Lung (tissue), 17 donors: ENCODE measurements at places on chromosomes 1 and 21. TPM values are rescaled to one million over a fixed set of nuclear protein-coding genes. Genes with fewer than 3 reads are reported as not detected.
A peak's percentile ranks its signal among the peaks of the same experiment; 100 is the strongest.

TFF2 gene
- total RNA-seq = not detected

DNA sequence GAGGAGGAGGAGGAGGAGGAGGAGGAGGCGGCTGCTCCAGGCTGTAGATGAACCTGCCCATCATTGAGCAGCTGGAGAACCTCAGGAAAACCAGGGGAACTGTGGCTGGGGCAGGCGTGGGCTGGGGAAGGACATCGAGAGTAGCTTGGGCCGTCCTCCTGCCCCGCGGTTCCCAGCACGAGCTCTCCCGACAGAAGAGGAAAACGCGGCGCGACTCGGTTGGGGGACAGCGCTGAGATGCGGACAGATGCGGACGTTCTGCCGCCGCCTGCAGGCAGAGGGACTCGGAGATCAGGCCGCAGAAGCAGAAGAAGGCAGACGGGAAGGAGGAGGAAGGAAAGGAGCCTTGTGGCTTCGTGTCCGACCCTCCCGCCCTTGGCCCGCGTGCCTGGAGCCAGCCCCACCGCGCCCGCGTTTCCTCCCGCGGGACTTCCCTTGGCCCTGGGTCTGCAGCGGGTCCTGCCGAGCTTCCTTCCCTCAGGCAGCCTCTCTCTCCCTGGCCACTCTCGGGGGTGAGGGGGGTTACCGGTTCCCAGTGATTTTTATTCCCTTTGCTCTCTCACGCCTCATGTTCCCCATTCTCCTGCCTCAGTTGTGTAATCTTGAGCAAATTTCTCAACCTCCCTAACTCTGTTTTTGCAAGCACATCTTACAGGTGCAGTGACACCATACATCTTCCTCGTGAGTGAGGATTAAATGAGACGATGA is 1.7 kb upstream of the TNFRSF9 start:
- no peaks in the 10 kb centered on the region for H3K27me3 ChIP-seq
- H3K4me3 ChIP-seq = no peak overlapping the region
- H3K36me3 ChIP-seq = no peaks in the 10 kb centered on the region

EPHA10 gene
- 1.7 TPM for total RNA-seq

- H3K27me3 ChIP-seq = no peaks in the 10 kb centered on the region
- H3K4me3 ChIP-seq = no peak overlapping the region
- DNase-seq = no peak
- no peak overlapping the region for H3K27ac ChIP-seq
- no peaks in the 10 kb centered on the region for H3K36me3 ChIP-seq
These were observed 284.3 kb upstream of the FMN2 start for GRCh38 chr1:239807361-239807760.

- no peaks in the 10 kb centered on the region for H3K27me3 ChIP-seq
- no peaks in the 10 kb centered on the region for H3K36me3 ChIP-seq
- H3K4me1 ChIP-seq = no peaks in the 10 kb centered on the region
- no peak overlapping the region for H3K4me3 ChIP-seq
These were observed 67.6 kb upstream of the C8B start for GRCh38 chr1:57033222-57034001.

HMGB4 gene
- total RNA-seq = not detected

CFAP57 gene
- 10.4 TPM for total RNA-seq

DNA sequence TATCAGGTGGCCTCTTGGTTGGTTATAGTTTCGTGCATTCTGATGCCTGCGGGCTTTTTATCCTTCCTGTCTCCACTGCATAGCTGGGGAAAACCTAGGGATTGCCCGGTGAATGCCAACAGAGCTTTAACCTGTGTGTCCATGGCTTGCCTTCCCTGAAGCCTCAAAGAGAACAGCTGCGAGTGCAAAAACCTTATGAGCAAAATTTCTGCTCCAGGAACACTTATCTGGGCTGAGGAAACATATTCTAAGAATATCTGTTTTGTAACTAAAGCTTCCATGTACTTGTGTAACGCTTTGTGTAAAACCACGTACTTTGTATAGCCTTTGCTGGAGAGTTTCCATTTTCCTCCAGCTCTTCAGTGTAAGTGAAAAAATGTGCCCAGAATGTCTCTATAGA is 7.2 kb downstream of the CNST start:
- H3K27me3 ChIP-seq = no peaks in the 10 kb centered on the region
- no peaks in the 10 kb centered on the region for H3K4me1 ChIP-seq
- DNase-seq = no peak
- no peaks in the 10 kb centered on the region for H3K36me3 ChIP-seq
- H3K27ac ChIP-seq = peak overlapping the region; percentile 26

- H3K4me1 ChIP-seq = no peaks in the 10 kb centered on the region
- no peak for DNase-seq
- H3K27ac ChIP-seq = no peak overlapping the region
These were observed 26.5 kb downstream of the CAMK1G start for GRCh38 chr1:209609791-209610630.

CD1B gene
- total RNA-seq = not detected

AMIGO1 gene
- 3.9 TPM for total RNA-seq

DNA sequence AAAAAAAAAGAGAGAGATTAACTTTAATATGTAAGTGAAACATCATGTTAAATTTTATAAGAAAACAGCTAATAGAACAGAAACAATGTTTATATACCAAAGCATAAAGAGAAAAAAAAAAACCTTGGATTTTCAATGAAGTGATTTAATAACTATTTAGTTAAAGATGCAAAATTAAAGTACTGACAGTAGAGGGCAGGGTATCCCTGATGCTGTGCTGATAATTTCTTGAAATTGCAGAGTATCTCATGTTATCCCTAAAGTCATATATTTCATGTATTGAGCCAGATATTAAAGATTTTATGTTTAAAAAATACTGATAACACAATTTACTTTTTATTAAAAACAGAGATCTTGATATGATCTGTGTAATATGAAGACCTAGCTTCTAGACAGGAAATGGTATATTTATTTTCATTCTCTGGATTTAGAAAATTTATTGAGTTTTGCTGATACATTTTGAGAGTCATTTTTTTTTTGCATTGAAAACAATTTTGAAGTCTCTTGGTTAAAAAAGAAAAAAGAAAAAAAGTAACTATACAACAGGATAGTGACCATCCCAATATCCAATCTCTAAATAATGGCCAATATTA is 273.2 kb downstream of the USP25 start:
- H3K36me3 ChIP-seq = no peaks in the 10 kb centered on the region
- DNase-seq = peak; percentile 60
- H3K4me3 ChIP-seq = no peak overlapping the region
- H3K4me1 ChIP-seq = peaks cover 4% of the 10 kb centered on the region
- no peak overlapping the region for H3K27ac ChIP-seq

DNA sequence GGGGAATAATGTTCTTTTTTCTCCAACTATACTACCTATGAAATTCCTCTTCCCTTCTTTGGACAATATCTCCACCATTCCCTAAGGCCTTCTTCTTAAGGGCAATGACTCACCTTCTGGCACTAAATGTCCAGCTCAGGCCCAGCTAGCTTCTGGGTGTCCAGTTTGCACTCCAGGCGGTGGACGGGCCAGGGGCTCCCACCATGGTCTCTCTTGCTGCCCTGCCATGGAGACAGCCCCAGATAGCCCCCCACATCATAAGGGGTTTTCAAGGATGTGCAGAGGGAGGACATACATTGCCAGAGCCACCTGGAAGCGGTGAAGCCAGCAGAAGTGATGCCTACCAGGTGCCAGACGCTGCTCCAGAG is 43.8 kb downstream of the C1orf198 start:
- H3K36me3 ChIP-seq = no peaks in the 10 kb centered on the region
- H3K27ac ChIP-seq = peak overlapping the region; percentile 49
- H3K27me3 ChIP-seq = no peaks in the 10 kb centered on the region

GRCh38 chr1:156584813-156585212 is 5.3 kb downstream of the TTC24 start:
- no peak overlapping the region for H3K4me3 ChIP-seq
- H3K27ac ChIP-seq = no peak overlapping the region
- H3K27me3 ChIP-seq = peaks cover 2% of the 10 kb centered on the region
- H3K36me3 ChIP-seq = no peaks in the 10 kb centered on the region

GRCh38 chr1:215825056-215825455 is 258.0 kb downstream of the KCTD3 start:
- no peak for DNase-seq
- H3K36me3 ChIP-seq = no peaks in the 10 kb centered on the region
- no peak overlapping the region for H3K4me3 ChIP-seq

DNA sequence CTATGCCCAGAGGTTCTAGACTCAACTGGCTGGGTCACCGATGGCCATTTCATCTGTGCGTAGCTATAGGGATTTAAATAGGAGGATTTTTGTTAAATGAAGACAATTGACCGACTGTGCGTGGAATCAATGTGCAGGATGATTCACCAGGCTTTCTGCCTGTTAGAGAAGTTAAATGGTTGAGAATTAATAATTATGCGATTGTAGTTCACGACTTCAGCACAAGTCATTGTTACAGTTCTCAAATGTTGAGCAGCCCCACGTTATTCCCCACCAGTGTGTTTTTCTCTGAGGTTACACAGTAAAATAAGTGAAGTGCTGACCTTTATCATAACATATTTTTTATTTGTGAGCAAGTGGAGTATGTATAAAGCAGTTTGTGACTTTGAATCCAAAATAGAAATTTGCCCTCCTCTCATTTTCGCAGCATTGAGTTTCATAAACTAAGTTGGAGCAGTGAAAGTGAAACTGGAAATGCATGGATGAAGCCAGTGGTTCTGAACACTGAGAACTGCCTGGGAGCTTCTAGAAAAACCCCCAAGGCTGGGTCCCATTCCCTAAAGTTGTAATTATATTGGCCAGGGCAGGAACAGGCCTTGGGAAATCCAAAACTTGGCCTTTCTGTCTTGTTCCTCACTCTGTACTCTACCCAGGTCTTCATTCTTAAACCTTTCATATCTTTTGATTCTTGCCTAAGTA is 102.6 kb downstream of the GALNT2 start:
- no peaks in the 10 kb centered on the region for H3K27me3 ChIP-seq
- DNase-seq = no peak
- no peaks in the 10 kb centered on the region for H3K36me3 ChIP-seq
- peaks cover 8% of the 10 kb centered on the region for H3K4me1 ChIP-seq
- no peak overlapping the region for H3K27ac ChIP-seq
- no peak overlapping the region for H3K4me3 ChIP-seq

DNA sequence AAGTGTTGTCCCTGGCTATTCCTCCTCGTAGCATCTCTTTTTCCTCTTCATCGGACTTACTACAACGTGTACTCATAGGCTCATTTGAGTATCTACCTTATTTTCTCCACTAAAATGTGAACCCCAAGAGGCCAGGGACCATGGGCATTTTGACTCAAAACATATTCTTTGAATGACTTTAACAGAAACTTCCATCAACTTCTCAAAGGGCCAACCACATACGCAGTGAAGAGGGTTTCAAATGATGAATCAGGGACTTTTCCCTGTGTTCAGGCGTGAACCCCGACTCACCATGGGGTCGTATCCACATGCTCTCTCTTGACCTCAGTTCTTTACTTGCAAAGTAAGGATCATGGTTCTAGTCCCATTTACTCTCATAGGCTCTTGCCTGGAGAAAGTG is 20.2 kb upstream of the GPR137B start:
- H3K27me3 ChIP-seq = no peaks in the 10 kb centered on the region
- no peak overlapping the region for H3K4me3 ChIP-seq
- no peak for DNase-seq
- H3K36me3 ChIP-seq = no peaks in the 10 kb centered on the region
- H3K4me1 ChIP-seq = no peaks in the 10 kb centered on the region
- no peak overlapping the region for H3K27ac ChIP-seq

CTXND2 gene
- total RNA-seq = not detected

GRCh38 chr1:90134175-90134955 is 139.5 kb downstream of the ZNF326 start:
- H3K27me3 ChIP-seq = no peaks in the 10 kb centered on the region
- no peaks in the 10 kb centered on the region for H3K36me3 ChIP-seq
- H3K4me1 ChIP-seq = no peaks in the 10 kb centered on the region
- no peak overlapping the region for H3K4me3 ChIP-seq

- no peak overlapping the region for H3K4me3 ChIP-seq
- peak overlapping the region; percentile 92 for H3K27ac ChIP-seq
These were observed 2.5 kb downstream of the CGN start for GRCh38 chr1:151513626-151514121.

C1QB gene
- 39.6 TPM for total RNA-seq

DNA sequence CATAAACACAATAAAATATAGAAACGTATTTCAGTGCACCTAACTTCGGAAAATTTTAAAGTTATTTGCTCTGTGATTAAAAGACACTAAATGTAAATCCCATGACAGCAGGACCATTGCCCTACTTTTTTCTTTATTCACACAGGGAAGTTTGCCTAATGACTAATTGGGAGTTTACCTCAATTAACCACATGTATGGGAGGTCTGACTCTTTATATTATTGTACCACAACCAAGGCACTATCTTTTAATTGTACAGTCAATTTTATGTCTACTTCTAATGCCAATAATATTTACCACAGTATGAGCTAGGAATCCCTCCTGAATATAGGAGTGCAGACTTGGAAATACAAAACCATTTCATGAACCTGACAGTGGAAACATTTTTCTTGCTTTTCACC is 360.8 kb upstream of the NEGR1 start:
- no peaks in the 10 kb centered on the region for H3K27me3 ChIP-seq
- H3K36me3 ChIP-seq = no peaks in the 10 kb centered on the region
- no peak overlapping the region for H3K27ac ChIP-seq
- DNase-seq = no peak
- H3K4me3 ChIP-seq = no peak overlapping the region

DNA sequence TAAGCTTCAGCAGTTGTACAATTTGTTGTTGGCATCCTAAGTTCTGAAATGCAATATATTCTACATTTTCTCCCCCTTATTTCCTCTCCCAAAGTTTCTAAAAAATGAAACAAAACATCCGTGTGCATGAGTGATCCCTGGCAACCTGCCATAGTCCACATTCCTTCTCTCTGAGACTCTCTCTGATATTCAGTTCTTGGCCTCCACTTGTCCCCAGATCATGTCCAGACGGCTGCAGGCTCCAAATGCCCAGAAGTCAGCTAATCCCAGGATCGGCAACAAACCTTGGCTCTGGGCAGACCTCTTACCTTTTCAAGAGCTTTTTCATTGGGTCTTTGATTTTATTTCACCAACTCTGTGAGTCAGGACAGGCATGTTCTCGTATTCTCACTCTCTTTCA is 187.8 kb downstream of the ETS2 start:
- H3K4me1 ChIP-seq = peaks cover 29% of the 10 kb centered on the region
- peak overlapping the region; percentile 71 for H3K27ac ChIP-seq
- no peaks in the 10 kb centered on the region for H3K36me3 ChIP-seq

DNA sequence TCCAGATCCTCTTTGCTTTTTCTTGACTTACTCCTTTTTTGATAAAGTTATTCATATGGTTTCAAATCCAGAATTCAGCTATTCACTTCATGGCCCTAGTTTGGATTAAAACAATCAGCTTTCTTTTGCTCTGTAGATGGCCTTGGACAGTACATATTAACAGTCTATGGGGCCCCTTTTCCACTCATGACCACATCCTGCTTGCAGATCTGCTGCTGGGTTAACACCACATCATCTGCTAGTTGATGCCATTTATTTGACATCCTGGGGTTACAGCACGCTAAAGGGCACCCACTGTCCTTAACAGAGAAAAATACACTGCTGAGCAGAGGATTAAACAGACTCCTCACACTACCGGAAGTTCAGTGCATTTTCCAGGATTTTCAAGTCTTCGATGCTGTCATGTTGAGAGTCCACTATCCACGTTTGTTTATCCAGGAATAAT is 941 bp upstream of the IFI16 start:
- no peak overlapping the region for H3K4me3 ChIP-seq
- peak; percentile 24 for DNase-seq
- H3K36me3 ChIP-seq = no peaks in the 10 kb centered on the region
- peaks cover 6% of the 10 kb centered on the region for H3K4me1 ChIP-seq
- peak overlapping the region; percentile 90 for H3K27ac ChIP-seq
- H3K27me3 ChIP-seq = peaks cover 3% of the 10 kb centered on the region
